ENCODE measurements at places on chromosomes 16 and 17.

DNA sequence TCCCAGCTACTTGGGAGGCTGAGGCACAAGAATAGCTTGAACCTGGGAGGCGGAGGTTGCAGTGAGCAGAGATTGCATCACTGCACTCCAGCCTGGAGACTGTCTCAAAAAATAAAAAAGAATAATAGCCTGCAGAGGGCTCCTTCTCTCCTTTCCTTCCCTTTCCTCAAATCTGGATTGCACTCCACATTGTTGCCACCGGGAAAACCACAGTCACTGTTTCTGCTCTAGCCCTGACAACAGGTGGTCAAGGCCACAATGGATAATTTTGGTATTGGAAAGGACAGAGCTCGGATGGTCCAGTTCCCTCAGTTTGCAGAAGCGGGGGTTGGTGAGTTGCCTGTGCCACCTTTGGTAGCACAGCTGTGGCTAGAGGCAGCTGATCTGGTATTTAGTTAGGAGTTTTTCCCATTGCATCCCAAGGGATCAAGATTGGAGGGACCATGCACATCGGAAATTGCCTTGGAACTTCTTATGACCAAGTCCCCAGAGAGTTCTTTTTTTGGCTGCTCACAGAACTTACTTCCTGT is 44.7 kb upstream of the PRSS54 start:
- DNase-seq: no peak

DNA sequence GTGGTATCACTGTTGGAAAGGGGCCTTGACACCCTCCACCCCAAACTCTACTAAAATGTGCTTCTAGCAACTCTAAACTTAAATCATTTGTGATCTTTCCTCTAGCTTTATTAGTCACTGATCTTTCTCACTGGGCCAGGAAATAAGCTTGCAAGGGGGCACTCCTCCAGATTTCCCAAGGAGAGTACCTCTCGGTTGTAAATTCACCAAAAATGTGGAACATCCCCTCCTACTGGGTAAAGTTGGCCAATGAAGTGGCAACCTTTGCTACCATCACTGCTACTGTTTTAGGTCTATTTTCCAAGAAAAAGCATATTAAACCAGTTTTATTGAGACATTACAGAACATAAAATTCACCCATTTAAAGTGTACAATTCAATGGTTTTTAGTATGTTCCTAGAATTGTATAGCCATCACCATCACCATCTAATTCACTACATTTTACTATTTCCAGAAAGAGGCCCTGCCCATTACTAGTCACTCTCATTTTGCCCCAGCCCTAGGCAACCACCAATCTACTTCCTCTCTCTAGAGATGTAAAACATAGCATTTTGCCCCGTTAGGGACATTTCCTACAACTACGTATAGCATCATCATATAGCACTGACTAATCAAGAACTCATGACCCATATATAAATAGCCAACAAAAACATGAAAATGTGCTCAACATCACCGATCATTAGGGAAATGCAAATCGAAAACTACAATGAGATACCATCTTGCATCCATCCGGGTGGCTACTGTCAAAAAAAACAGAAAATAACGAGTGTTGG is 44.6 kb upstream of the ADCY9 start:
- DNase-seq: no peak

- DNase-seq: peak; percentile 69
These were observed 7.8 kb downstream of the CD300A start for GRCh38 chr17:74474043-74474792.

DNA sequence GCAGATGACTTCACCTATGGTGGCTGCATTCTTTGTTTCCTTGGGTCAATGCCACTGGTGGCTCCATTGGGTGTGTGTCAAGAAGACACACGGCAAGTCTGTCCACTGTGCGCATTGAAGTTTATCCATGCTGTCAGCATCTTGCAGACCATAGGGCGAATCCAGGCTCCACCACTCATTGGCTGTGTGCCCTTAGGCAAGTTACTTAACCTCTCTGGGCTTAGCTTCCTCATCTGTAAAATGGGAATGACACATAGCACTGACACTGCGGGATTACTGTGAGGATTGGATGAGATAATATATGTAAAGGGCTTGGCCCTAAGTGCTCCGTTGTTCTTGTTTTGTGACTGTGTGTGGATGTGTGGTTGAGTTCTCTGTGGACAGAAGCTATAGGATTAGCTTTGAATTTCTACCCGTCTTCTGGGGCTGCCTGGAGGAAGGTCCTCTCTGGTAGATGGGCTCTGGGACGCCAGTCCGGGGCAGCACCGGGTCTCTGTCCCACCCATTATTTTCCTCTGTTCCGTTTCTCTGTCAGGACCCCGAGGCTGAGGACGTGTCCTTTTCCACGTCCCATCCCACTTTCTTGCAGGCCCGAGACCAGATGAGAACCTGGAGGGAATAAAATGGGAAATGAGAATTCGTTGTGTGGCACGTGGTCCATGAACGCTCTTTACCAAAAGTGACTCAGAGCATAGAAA is 178.4 kb downstream of the IRF8 start:
- no peak for DNase-seq

DNA sequence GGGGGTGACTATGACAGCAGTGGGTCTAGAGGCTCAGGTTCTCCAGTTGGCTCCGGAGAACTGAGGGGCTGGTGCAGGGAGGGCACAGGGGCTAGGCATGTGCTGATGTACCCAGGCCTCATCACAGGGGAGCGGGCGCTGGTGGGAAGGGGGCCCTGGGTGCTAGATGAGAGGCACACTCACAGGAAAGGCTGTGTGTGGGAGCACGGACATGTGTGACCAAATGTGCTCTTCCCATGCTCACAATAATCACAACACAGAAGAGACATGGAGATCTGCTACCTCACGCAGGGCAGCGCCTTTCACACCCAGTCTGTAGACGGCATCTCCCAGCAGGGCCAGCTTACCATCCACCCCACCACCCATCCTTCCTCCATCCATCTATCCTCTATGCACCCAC is 17.4 kb upstream of the RASD1 start:
- no peak for DNase-seq

DNA sequence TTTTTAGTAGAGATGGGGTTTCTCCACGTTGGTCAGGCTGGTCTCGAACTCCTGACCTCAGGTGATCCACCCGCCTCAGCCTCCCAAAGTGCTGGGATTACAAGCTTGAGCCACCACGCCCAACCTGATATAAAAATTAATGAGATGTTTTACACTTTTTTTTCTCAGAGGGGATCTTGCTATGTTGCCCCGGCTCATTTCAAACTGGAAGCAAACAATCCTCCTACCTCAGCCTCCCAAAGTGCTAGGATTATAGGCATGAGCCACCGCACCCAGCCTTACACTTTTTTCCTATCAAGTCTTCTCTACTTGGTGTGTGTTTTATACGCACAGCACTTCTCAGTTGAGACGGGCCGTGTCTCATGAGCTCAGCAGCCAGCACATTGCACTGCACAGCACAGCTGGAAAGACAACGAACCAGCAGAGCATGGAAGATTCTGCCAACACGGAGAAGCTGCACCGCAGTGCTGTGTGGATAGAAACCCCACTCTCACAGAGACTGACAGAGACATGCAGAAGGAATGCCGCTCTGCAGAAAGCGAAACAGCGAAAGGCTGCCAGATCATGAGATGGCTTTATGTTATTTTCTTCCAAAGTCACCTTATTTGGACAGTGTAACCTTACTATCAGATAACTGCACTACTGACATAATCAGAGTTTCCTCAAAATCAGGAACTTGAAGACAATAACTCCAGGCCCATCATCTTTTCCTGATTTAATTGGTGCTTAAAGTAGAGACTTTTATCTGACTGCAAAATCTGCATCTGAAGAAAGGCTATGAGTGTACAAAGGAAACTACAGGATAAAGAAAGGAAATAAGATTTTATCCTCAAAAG is 6.5 kb upstream of the QRICH2 start:
- no peak for DNase-seq

- DNase-seq: no peak
These were observed 78.6 kb downstream of the RBFOX3 start for GRCh38 chr17:79532107-79532790.

DNA sequence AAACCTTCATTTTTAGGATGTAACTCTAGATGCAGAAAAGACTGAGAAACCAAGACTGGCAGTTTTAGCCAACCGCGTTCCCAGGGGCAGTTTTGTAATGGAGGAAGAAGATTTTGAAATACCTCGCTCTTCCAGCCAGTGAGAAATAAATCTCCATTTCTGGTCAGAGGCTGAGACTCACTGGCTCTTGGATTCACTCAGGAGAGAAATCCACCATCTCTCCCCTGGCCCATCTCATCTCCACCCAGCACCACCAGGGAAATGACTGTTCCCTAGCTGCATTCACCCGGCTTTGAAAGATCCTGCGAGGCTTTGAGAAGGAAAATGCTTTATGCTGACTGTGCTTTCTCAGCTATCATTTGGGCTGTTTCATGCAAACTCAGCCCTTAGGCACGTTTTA is 185.2 kb downstream of the SOX9 start:
- DNase-seq: no peak

- DNase-seq: no peak
These were observed 64.3 kb downstream of the IRX6 start for GRCh38 chr16:55388131-55388862.

DNA sequence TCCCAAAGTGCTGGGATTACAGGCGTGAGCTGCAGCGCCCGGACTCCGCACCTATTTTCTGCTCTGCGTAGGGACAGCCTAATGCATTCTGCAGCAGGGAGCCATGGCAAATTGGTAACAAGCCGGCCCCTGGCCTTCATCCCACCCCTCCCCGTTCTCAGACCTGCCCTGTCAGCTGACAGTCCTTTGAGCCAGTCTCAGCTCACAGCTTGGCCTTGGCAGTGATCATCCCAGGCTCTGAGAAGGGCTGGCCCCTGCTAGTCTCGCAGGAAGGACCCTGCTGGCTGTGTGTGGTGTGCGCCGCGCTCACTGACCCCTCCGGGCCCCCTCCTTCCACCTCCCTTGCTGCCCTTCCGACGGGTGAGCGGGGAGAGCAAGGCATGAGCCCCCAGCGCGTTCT is 10.3 kb upstream of the NPTX1 start:
- no peak for DNase-seq

DNA sequence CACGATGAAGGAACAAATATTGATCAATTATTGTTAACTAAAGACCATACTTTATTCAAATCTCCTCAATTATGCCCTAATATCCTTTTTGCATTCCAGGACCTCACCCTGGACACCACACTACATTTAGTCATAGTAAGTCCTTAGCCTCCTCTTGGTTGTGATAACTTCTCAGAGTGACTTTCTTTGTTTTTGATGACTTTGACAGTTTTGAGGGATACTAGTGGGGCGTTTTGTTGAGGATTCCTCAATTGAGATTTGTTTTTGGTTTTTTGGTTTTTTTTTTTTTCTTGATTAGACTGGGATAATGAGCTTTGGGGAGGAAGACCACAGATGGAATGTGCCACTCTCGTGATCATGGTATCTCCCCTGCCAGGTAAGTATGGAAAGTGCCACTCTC is 105.5 kb downstream of the SOX9 start:
- DNase-seq: no peak

DNA sequence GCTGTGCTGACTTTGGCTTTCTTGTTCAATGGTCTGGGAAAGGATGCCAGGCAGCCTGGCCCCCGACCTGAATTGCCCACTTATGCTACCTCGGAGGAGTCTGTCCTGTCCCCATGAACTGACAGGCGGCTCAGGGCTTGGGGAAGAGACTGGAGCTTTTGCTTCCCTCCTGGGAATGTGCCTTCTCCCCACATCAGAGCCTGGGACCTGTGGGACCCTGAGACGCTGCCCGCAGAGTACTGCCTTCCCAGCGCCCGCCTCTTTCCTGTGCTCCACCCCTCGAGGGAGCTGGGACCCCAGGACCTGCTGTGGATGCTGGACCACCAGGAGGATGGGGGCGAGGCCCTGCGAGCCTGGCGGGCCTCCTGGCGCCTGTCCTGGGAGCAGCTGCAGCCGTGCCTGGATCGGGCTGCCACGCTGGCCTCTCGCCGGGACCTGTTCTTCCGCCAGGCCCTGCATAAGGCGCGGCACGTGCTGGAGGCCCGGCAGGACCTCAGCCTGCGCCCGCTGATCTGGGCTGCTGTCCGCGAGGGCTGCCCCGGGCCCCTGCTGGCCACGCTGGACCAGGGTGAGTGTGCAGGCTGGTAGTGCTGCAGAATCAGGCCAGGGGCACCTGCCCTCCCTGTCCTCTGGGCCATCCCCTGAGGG is 18.5 kb downstream of the FCSK start:
- DNase-seq: no peak

- no peak for DNase-seq
These were observed 27.5 kb upstream of the ADCY7 start for GRCh38 chr16:50238868-50239301.

DNA sequence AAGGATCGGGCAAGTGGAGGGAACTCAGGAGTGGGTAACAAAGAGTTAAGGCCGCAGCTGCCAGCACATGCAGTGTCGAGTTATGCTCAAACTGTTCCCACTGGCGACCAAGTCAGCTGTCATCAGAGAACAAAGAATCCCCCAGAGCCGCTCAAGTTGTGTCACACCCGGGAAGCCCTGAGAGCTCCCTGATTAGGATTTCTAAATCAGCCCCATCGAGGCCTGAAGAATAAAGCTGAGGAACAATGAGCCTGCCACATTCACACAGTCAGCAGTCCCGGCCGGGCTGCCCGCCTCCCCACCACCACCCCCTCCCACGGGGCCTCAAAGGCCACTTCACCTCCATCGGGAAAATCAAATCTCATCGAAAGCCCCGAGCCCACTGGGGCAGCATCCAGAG is 84.5 kb downstream of the SOX9 start:
- DNase-seq: no peak

DNA sequence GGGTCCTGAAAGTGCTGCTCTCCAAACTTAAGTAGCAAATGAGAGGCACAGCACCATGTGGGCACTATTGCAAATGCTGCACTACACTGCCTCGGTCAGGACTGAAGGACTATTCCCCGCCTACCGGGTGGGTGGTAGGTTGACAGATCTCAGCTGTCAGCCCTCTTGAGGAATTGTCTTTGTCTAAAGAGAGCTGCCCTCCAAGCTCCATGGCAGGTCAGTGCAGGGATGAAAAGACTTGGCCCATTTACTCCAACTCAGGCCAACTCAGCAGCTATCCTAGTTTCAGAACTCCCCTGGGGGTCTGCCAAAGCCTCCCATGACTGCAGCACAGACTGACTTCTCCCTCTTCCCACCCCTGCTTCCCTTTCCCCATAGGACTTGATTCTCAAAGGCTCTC is 3.4 kb upstream of the PDZD9 start:
- DNase-seq: no peak

DNA sequence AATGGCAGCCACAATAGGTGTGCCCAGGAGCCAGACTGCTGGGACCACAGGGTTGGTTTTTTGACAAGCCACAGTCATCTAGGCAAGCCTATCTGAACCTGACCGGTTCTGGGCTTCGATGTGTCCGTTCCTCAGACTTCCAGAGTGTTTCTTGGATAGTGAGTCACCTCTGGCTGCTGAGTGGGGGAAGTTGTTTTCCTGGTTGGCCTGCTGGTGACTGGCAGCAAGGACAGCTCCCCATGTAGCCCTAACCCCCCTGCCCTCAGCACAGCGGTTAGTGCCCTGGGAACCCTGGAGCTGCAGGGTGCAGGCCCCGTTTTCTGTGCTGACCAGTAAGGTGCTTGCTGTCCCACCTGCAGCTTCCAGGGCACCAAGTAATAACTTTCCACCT is 65.5 kb downstream of the PLD6 start:
- DNase-seq: no peak

- peak; percentile 31 for DNase-seq
These were observed 974 bp downstream of the GALR2 start for GRCh38 chr17:76075364-76076145.

GRCh38 chr16:57564571-57565270 is 22.3 kb downstream of the ADGRG5 start:
- DNase-seq: no peak

Measured in CD4-positive, alpha-beta T cell treated with Interleukin-6 for 4 hours (primary cell).